Activated effector memory CD4-positive, alpha-beta T cell treated with Interleukin-2 at 50 U/mL for 16 hours (primary cell): ENCODE measurements at places on chromosomes 5 and 9.

DNA sequence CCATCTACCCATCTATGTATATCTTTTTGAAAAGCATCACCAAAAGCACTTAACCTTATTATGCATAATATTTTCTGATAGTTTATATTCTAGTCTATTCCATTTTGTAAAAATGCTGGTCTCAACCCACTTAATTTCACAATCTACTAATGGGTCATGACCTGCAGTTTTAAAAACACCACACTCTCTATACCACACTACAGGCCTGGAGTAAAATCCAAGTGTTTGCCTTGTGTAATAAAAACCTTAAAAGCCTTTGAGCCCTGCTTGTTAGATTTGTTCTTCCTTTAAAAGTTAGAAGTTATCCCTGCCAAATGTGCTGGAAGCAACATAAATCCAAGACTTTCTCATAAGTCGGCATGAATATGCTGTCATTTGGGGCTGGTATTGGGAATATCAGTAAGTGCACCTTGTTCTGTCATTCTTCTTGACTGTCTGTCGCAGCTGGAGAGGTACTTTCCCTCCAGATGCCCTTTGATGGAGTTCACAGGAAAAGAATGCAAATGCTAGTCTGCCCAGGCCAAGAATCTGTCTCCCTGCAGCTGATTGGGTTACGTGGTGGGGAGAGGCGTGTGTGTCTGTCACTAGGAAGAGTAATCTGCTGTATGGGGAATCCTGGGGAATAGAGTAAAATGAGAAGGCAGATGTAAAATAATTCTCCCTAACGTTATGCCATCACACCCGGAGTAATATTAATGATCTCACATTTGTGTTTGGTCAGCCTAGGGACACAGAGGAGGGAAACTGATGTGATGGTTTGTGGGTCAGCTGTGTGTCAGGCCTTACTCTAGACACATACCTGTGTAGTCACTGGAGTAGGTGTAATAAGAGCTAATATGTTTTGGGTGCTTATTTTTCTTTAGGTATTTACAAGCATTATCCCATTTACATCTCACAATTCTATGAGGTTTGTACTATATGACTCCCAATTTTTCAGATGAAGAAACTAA is 79.4 kb downstream of the ZNF366 start:
- DNase-seq = no peak

DNA sequence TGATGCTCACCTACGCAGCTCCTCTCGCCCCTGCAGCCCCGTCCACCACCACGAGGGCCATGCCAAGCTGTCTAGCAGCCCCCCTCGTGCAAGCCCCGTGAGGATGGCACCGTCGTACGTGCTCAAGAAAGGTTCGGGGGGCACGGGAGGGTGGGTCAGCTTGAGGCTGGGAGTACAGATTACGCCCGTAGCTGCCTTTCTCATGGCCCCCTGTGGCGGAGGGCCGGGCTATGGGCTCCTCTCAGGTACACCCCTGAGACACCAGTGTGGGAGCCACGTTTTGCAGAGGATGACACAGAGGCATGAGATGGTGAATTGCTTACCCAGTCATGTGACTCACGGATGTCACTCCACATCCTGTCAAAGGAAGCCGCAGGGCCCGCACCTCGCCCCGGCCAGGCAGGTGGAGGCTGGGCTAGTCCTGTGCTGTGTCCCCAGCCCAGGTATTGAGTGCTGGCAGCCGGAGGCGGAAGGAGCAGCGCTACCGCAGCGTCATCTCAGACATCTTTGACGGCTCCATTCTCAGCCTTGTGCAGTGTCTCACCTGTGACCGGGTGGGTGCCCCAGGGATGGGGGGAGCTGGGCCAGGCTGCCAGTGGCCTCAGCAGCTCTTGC is 33.7 kb downstream of the USP20 start:
- DNase-seq = peak; percentile 91

DNA sequence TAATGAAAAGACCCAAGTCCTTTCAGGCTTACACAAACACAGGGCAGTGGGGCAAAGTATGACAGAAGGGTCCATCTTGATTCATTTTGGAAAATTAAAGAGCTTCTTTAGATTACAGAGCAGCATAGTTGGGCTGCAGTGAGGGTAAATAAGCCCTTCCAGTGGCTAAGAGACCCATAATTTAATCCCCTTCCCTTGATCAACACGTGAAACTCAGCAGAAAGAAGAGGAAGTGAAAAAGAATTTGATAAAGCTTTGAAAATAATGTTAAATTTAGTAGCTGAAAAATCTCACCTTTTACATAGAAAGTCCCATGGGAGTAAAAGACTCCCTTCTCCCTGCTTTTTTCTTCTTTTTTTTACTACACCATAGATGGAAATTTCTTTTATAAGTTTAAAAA is 87.6 kb downstream of the FREM1 start:
- no peak for DNase-seq

DNA sequence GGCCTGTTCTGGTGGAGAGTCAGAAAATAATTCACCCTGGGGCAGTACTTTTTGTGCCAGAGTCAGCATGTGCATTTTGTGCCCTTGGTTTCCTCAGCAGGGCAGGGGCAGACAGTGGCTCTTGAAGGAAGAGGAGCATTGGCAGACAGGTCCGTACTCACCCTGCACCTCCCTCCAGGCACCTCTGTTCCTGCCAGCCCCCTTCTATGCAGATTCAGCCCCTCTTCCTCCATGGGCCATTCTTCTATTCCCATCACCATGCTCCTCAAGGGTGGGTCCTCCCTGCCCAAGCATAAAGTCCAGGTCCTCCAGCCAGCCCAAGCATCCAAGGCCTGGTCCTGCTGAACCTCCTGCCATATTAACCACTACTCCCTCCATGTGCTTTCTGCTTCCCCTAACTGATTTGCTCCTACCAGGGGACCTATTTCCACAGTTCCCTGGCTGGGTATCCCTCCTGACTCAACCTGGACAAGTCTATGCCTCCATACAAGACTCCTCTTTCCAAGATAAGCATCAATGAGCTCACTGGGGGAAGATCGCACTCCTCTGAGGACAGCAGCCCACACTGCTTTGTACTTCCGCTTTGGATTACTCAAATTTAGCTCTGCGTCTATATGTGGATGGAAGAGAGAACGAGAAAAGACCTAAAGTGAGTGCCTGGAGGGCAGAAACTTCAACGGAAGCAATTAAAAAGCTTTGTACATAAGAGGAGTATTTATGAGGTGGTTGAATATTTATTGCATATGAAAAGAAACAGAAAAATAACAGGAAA is 9.3 kb upstream of the ACSL6 start:
- no peak for DNase-seq

DNA sequence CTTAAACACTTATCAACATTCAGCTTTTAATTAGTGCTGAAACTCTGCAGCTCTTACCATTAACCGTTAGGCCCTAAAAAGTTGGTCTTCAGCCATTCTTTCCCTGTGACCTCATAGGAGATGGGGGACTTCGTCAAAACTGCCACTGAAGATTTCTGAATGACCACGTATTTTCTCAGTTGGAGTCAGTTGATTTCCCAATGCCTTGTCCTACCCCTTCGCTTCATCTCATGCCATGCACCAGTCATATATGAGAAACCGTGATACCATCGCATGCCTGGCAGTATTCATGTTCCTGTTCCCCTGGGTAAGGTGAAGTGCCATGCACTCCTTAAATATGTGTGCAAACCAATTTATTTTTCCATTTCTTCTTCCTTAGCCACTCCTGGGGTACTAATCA is 10.8 kb upstream of the ZFR start:
- DNase-seq = no peak

- no peak for DNase-seq
These were observed 64.8 kb downstream of the NUP214 start for GRCh38 chr9:131190191-131190590.

GRCh38 chr5:113123618-113124017 is 147.0 kb downstream of the DCP2 start:
- DNase-seq = no peak
